ENCODE measurements at places on chromosomes 12 and 14. TPM values are rescaled to one million over a fixed set of nuclear protein-coding genes. Genes with fewer than 3 reads are reported as not detected.

ALX1 gene
- total RNA-seq = not detected

DAO gene
- total RNA-seq = not detected

KRT83 gene
- not detected for total RNA-seq

SLCO1B3 gene
- not detected for total RNA-seq

WIF1 gene
- total RNA-seq = not detected

MEG3 gene
- total RNA-seq = not detected

LMO3 gene
- total RNA-seq = not detected

SLC11A2 gene
- total RNA-seq = 66.0 TPM

TAS2R7 gene
- not detected for total RNA-seq

GALNT4 gene
- total RNA-seq = 7.3 TPM

FBRSL1 gene
- total RNA-seq = 101 TPM

ACRBP gene
- 14.3 TPM for total RNA-seq

PRICKLE1 gene
- total RNA-seq = 2.4 TPM

PTPRB gene
- not detected for total RNA-seq

PMEL gene
- total RNA-seq = not detected
